ENCODE measurements at places on chromosomes 4 and X.

GRCh38 chr4:145047151-145047550 lies 50.8 kb downstream of the ANAPC10 start:
- no peak for DNase-seq

DNA sequence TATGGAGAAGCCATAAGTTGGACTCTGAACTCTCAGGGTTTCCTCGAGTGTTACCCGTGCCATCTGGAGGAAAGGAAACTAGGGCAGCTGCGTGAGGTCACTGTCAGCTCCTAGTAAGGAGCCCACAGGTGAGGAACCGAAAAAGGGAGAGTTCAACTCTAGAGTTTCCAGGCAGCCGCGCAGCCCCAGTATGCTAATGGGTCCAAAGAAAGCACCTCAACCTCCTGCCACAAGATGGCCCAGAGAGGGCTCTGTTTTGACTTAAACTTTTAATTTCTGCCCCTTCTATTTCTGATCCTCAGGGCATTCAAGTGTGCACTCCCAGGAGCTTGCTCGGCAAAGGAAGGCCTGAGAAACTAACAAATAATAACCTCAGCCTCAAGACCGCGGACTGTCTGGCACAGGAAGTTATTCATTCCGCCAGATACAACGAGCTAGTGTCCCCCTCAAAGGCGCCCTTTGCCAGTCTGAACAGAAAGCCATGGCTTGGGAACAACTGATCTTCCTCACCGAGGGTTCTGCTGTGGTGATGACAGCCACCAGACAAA lies 13.9 kb downstream of the SCARB2 start:
- peak; percentile 25 for DNase-seq

GRCh38 chr4:3304831-3305609 lies 12.2 kb downstream of the RGS12 start:
- no peak for DNase-seq

- DNase-seq: no peak
Measured at GRCh38 chrX:15344106-15344505, 8.8 kb upstream of the PIGA start.

DNA sequence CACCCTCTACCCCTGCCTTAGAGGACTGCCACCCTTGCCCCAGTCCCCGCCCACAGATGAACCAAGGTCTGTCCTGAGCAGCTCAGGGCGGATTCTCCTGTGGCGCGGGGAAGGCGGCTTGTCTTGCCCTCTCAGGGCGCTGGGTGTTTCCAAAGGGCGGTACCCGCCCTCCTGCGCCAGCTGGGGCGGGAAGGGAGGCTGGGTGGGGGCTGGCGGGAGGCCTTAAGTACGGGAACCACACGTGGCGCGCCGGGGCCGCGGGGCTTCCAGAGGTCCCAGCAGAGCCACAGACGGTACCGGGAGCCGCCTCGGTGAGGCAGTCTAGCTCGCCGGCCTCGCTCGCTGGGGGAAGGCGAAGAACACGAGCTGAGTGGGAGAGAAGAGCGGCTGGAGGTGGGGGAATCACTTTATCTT lies 361.1 kb downstream of the MID1IP1 start:
- DNase-seq: peak; percentile 31

Measured in stimulated activated naive CD8-positive, alpha-beta T cell treated with anti-CD3 and anti-CD28 coated beads, Interleukin-15, amount 100 ng/mL, for 72 hours (primary cell).